Retina (tissue), 1 donor: ENCODE measurements at places on chromosomes 6 and 20.

DNA sequence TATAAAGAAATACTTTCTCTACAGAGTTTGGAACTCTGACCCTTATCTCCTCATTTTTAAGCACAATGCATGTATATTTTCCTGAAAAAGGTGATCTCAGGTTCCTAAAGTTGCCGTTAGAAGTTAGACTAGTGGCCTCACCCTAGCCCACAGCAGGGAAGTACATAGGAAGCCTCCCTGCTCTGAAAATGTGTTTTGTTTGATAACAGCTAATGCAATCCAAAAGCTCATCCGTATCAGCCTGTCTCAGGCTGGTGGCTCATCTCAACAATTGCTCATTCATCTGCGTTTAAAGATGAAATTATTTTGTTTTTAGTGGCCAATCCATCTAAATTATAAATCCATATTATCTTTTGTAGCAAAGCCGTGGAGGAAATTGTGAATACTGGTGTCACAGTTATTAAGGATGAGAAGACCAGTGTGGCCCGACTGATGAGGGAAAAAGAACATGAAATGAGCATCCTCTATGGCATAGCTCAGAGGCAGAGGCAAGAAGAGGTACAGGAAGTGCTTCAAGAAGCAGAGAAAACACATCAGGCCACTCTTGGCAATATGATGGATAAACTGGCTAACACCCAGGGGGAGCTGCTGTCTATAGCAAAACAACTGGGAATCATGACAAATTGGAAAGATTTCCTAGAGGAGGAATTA, 20.1 kb downstream of the C6orf163 start:
- DNase-seq = no peak

GRCh38 chr20:39986173-39986904, 702.7 kb downstream of the MAFB start:
- peak; percentile 50 for DNase-seq

DNA sequence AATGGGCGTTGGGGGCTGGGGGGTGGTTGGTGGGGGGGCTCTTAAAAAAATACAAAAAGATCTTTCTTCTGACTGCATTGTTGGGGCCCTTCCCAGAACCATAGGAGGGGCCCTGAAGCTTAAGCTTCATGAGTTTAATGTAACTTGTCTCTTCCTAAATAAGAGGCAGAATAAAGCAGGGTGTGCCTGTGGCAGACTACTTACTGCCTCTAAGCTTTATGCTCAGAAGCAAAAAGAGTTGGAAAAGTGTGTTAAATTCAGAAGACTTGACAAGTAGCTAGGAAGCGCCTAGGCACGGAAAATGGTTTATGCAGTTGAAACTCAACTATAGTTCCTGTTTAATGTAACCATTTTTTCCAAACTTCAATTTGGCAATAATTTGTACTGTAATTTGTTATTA, 44.5 kb downstream of the TIAM2 start:
- DNase-seq = no peak

- DNase-seq = no peak
Observed at GRCh38 chr20:35698298-35699126, 640 bp downstream of the NFS1 start.

DNA sequence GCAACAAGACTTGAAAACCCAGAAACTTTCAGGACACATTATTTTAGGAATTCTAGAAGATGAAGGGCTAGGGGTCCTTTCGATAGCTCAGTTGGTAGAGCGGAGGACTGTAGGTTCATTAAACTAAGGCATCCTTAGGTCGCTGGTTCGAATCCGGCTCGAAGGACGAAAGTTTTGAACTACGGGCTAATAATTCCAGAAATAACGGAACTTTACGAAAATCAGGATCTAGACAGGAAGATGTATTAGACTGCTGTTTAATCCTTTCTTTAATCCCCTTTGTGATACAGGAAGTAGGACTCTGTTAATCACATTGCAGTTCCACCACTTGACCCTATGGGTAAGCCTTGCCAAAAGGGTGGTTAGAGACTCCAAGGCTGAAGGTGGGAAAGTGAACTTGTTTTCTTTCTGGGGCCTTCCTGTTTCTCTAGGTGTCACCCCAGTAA, 21.2 kb upstream of the ABT1 start:
- no peak for DNase-seq
